Astrocyte (in vitro differentiated cells and primary cell): ENCODE measurements at places on chromosomes 12 and 14. TPM values are rescaled to one million over a fixed set of nuclear protein-coding genes. Genes with fewer than 3 reads are reported as not detected.

Gene KRT79
- 0.50 and 0.82 TPM in 2 replicates for total RNA-seq

Gene C3AR1
- 7.1 and 8.3 TPM in 2 replicates for total RNA-seq

Gene FAM90A1
- not detected in 2 replicates for total RNA-seq

DNA sequence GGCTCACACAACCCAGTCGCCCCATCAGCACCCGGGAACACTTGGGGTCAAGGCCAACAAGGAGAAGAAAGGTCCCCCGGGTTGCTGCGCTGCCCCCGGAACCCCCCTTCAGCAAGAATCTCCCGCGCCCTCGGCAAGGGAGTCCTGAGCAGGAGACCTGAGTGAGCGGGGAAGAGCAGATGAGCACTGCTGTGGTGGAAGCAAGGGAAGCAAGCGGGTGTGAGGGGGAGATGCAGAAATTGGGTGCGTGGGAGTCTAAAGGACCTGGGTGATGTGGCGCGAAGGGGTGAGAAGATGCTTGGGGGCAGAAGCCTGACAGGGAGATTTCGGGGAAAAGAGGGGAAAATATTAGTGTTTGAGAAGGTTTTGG lies 105.5 kb upstream of the PRB2 start:
- DNase-seq = no peak

- DNase-seq = no peak
These were observed 10.8 kb downstream of the SMIM41 start for GRCh38 chr12:52090291-52090690.

Gene UTP20
- 14.7 and 19.3 TPM in 2 replicates for total RNA-seq

GRCh38 chr14:81673930-81674329 lies 140.3 kb upstream of the SEL1L start:
- DNase-seq = no peak

- peak; percentile 6 for DNase-seq
These were observed 6.3 kb upstream of the NPAS3 start for GRCh38 chr14:32932302-32932913.
